ENCODE measurements at places on chromosomes 3 and 15.
A peak's percentile ranks its signal among the peaks of the same experiment; 100 is the strongest.

DNA sequence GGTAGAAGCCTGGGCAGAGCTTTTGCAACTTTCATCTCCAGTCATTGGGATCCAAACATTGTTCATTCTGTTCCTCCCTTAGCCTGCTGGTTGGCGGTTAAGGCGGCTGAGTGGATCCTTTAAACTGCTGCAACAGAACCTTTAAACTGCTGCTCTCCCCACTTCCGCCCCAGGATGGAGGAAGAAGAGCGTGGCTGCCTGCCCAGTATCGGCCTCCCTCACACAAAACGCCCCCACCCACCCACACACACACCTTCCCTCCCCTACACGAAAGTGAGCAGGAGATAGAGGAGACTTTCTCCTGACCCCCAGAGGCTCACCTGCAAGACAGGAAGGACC, 460 bp upstream of the ZMAT3 start:
- peak; percentile 68 for DNase-seq

- DNase-seq, result no peak
These were observed 73.3 kb upstream of the SNRK start for GRCh38 chr3:43212914-43213611.

DNA sequence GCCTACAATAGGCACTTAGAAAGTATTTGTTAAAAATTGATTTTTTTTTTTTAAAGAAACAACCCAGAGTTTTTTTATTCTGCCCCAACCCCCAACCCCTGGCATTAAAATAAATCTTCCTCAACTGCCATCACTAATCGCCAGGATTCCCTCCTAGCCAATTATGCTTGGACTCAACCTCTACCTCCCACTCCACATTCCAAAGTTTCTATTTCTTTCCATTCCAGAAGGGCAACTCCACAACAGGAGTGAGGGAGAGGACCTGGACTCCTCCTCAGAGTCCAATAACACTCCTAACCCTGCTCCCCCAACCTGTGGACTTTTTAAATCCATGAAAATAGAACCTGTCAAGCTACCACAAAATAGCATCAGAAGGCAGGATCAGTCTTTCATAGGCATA, 99.4 kb downstream of the ADAMTS9 start:
- DNase-seq, result no peak

DNA sequence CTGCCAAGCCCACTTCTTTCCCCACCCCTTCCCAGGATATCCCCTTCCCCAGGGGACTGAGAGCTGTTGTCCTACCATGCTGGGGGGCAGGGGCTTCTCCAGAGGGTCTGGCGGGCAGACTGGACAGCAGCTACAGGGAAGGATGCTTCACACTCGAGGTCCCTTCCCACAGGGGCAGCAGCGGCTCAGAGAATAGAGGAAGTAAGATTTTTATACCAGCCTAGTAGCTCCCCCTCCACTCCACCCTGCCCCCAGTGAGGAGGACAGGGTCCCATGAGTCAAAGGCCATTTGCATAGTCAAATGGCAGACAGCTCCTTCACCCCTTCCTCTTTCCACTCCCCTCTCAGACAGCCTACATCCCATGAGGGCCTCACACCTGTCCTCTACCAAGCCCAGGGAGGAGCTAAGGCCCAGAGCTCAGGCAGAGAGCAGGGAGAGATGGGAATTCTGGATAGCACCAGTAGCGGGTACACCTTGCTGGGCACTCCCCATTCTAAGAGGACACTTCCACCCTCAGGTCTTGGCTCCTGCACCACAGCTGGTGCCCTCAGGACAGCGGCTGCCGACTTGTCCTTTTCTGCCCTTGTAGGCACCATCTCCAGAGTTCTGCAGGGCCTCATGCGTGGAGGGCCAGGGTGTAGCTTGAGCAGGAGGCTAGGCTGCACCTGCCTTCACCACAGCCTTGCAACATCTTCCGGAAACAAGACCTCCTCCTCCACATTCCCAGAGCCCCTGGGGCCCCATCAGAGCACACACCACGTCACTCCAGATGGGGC, at the start of gene TLR9:
TLR9 (minus strand) TSS at position 194 of the 777 bp plus-strand sequence; CDS start at position 78, 116 bp downstream.
- DNase-seq, result peak; percentile 75

DNA sequence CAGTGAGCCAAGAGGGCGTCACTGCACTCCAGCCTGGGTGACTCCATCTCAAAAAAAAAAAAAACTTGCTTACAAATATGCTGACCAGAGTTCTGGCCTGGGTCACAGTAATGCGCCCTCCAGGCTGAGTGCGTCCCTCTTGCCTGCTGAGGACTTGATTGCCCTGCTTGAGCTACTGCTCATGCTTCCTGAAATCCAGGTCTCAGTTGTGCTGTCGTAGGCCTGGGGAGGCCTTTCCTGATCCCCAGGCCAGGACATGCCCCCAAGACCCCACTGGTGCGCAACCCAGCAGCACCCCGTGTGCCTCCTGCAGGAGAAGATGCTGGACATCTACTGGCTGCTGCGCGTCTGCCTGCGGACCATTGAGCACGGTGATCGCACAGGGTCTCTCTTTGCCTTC, 7.3 kb downstream of the AMIGO3 start:
- no peak for DNase-seq

GRCh38 chr3:154126651-154127050, 5.5 kb downstream of the ARHGEF26 start:
- DNase-seq, result no peak

DNA sequence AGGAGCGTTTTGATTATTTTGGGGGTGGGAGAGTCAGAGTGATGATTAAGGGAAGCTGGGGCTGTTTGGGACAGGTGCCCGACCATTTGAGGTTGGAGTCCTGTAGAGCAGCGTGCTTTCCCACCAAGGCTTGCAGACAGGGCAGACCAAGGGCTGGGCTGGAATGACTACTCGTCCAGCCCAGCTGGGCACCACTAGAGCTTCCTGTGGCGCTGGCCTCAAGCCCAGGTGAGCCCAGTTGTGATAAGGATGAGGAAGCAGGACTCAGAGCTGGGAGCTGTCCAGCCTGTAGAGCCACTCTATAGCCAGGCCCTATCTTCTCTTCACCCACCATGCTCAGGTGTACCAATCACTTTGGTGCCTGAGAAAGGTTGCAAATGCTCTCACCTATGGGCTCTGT, 75.8 kb upstream of the ACAN start:
- no peak for DNase-seq

GRCh38 chr3:158312560-158313141, 202.8 kb downstream of the RSRC1 start:
- DNase-seq, result no peak

GRCh38 chr3:158532099-158532734, 38.8 kb upstream of the MLF1 start:
- DNase-seq, result peak; percentile 76

- DNase-seq, result no peak
These were observed 46.8 kb downstream of the LIPC start for GRCh38 chr15:58478579-58478978.

- no peak for DNase-seq
These were observed 60.8 kb downstream of the RGMA start for GRCh38 chr15:93028111-93028631.

- no peak for DNase-seq
These were observed 65.3 kb downstream of the FAIM start for GRCh38 chr3:138673641-138674530.

DNA sequence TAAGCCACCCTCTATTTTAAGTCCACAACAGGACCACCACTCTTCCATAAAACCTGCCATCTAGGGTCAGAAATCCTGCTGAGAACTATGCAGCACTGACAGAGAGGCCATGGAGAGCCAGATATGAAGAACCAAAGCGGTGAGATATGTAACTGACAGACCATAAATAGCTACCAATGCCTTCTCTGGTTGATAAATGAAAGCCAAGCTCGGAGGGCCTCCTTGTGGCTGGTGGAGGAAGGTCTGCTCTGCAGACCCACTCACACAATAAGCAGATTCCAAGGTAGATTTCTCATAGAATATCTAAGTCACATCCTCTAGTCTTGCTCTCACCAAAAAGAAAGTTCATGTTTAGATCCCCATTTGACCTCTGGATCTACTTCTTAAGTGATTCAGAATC, 38.9 kb downstream of the RYK start:
- DNase-seq, result peak; percentile 85

- DNase-seq, result no peak
These were observed 10.8 kb upstream of the ZMAT3 start for GRCh38 chr3:179082416-179082815.

- no peak for DNase-seq
These were observed 47.6 kb upstream of the POMGNT2 start for GRCh38 chr3:43153216-43154083.

GRCh38 chr3:194284351-194284750, 66.8 kb downstream of the CPN2 start:
- DNase-seq, result no peak

DNA sequence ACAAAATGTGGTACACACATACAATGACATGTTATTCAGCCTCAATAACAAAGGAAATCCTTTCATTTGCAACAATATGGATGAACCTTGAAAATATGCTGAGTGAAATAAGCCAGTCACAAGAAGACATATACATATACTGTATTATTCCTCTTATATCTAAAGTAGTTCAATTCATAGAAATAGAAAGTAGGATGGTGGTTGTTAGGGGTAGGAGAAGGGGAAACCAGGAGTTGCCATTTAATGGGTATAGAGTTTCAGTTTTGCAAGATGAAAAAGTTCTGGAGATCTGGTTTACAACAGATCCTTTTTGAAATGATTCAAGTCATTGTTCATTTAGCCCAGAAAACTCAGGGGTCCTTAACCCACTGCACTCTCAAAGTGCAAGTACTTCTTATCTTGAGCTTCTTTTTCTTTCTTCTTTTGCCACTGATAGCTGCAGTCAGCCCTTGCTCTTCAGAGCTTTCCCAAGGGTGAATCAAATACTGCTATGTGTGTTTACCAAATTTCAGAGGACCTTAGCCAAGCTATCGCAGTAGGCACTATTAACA, 208.0 kb upstream of the EOMES start:
- no peak for DNase-seq

GRCh38 chr3:188707381-188708288, 464.1 kb upstream of the TPRG1 start:
- DNase-seq, result no peak

GRCh38 chr3:122014741-122015140, 7.3 kb downstream of the ILDR1 start:
- DNase-seq, result no peak

DNA sequence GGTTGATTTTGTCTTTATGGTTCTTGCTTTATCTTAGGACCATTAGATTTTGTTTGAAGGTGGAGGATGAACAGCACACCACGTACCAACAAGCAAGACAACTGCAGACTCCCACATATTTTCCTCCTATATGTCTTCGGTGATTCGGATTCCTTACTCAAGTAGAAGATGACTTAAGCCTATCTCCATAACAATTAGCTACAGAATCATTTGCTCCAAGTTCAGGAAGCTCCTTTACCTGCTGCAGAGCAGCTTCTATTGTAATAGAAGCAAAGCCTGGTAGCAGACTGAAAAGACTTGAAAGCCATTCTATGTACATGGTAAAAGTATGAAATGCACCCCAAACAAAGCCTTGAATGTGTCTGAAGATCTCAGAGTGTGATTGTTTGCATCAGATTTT, 229.0 kb downstream of the SOX2 start:
- no peak for DNase-seq

DNA sequence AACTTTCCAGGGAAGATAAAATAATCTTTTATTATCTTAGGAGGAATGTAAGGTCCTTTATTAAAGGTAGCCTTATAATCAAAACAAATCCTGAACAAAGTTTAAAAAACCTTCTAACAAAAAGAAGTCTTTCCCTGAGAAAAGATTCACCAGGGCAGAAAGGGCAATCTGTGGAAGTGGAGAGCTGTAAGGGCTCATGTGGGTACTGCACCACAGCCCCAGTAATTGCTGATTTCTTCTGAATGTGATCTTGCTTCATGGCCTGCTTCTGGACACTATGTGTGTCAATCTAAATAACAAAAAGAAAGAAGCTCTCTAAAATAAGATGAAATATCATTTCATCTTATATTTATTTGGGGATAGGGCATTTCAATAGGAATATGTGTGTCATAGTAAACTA, 1501.6 kb downstream of the OTOL1 start:
- no peak for DNase-seq

DNA sequence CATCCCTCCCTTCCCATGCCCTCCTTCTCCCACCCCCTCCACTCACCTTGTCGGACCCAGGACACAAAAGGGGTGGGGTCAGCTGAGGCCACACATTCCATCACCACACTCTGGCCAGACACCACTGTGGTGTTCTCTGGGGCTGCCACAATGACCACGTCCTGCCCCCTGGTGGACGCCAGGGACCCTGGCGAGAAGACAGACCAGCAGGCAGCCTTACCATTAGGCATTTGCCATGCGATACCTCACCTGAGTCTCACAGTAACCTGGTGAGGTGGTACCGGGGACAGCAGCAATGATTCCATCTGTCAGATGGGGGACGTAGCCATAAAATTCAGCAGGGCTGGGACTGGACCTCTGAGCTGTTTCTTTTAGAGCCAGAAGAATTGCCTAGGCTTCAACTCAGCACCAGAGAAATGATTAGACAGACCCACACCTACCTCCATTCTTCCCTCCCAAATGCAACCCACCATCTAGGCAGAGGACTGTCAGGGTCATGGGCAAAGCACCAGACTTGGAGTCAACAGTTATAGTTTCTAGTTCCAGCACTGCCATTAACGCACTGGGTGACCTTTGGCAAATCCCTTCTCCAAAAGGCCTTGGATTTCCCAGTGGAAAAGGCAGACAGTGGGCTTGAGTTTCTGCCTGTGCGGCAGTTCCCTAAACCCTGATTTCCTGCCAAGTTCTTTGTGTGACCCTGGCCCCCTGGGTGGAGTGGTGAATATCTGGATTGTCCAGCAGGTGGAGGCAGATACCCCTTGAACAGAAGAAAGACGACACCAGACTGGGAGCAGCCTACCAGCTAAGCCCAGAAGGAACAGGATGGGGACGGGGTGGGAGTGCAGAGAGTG, 21.8 kb downstream of the IGDCC4 start:
- peak; percentile 94 for DNase-seq

- DNase-seq, result no peak
These were observed 41.0 kb downstream of the EPHB3 start for GRCh38 chr3:184602372-184603150.

DNA sequence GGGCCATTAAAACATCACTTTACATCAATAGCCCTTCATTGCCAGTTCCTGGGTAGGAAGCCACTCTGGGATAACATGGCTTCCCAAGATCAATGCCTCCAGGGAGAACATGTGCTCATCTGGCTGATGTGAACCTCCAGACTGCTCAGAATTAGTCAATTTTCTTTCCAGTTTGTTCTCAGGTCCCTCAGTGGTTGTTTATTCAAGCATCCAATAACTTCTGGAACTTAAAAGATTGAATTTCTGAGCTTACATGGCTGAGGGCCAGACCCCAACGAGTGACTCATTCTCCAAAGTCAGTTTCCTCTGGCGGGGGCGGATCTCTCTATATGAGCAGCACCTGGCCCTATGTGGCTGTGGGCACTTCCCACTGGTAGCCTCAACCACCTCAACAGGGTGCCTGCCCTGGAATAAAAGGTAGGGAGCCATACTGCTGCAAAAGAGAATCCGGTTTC, 34.0 kb downstream of the LYZL4 start:
- DNase-seq, result peak; percentile 70

GRCh38 chr3:195441051-195441450, 1.8 kb downstream of the ACAP2 start:
- no peak for DNase-seq

DNA sequence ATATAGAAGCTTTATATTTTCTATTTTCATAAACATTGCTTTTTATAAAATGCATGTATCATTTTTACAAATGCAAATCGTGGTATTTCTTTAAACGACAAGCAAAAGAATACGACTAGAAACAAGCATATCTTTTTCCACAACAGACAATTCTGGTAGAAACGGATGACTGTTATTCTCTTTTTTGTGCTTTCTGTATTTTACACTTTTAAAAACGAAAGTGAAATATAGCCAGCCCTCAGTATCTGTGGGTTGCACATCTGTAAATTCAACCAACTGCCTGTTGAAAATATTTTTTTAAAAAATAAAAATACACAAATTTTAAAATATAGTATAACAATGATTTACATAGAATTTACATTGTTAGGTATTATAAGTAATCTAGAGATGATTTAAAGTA, 61.3 kb downstream of the PRTG start:
- DNase-seq, result no peak
